Stimulated activated CD8-positive, alpha-beta memory T cell treated with anti-CD3 and anti-CD28 coated beads, Interleukin-7, amount 100 ng/mL, for 24 hours (primary cell): ENCODE measurements at places on chromosomes 1 and 21.

DNA sequence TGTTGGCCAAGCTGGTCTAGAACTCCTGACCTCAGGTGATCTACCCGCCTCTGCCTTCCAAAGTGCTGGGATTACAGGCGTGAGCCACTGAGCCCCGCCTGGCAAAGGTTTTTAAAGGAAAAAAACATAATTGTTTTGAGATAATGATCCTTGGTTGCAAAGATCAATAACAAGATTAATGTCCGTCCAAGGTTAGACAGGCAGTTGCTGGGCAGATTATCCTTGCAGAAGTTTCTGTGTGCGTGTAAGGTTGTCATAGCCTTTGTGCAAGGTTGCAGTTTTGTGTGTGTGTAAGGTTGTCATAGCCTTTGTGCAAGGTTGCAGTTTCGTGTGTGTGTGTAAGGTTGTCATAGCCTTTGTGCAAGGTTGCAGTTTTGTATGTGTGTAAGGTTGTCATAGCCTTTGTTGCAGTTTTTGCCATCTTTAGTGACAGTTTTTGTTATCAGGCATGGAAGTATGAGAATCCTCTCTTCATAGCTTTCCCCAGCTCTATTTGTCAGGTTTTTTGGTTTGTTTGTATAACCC is 3.6 kb downstream of the YBEY start:
- no peak for DNase-seq

DNA sequence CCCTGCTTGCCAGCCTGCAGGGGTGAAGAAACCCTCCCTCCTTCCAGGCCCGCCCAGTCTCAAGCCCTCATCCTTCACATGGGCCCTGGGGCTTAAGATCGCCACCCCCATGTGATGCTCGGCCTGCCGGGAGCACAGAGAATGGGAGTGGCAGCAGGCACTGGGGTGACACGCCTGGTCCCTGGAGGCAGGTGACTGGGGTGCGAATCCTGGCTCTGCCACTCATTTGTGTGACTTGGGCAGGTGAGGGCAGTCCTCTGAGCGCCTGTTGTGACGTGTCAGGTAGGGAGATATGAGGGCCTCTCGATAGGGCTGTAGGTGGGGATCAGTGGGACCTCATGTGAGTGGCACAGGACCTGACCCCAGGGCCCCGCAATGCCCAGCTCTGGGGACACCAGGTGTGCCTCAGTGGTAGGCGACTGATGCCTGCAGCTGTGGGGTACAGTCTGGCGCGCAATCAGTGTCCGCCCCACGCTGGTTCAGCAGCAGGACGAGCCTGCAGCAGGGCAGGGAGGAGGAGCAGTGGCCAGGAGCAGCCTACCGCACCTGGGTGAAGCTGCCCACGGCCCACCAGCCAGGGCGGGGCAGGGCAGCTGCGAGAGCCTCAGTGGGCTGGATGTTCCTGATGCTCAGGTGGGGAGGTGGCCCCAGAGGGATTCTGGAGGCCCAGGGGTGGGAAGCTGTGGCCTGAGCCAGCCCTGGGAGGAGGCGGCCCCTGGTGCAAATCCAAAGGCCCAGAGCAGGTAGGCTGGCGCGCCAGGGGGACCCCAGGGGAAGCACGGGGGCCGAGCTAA is 6.2 kb downstream of the SH2D5 start:
- no peak for DNase-seq

- DNase-seq: no peak
Measured at GRCh38 chr21:15397258-15397657, 332.5 kb upstream of the NRIP1 start.

DNA sequence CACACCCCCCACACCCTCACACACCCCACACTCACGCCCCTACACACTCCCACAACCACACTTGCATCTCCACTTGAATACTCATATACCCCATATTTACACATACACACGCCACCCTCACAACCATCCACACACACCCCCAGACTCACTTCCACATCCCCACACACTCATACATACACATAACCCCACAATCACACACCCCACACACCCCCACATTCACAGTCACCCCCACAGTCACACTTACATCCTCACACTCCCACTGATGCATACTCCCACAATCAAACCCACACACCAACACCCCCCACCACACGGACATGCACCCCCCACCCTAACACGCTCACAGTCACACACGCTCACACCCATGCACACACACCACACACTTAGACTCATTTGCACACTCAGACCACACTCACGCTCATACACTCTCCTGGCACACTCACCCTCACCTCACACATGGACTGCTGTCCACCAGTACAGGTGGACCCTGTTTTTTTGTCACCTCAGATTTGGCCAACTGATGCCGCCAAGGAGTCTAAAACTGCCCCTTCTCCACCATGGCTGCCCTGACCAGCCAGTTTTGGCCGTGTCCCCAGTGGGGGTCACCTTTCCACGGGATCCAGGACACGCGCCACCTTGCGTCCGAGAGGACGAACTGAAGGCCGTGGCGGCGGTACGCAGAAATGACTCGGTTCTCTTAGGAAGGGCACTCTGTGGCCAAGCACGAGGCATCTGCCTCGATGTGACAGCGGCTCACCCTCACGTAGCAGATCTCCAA is 45.3 kb upstream of the EDN2 start:
- no peak for DNase-seq

- DNase-seq: no peak
Measured at GRCh38 chr1:10664251-10664650, 132.2 kb downstream of the CASZ1 start.

DNA sequence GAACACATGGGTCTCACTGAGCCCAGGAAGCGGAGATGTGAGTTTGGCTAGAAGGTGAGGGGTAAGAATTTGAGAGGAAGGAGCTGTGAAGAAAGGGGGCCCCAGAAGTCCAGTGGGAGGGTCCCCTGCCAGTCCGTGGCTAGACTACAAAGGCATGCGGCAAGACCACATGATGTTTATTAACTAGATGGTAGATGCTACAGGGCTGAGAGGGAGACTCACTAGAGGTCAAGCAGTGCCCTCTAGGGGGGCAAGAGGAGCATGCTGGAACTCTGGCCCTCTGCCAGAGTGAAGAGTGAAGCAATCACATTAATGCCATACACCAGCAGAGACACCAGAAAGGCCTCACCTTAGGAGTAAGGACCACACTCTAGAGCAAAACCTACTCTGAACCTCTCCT is 12.2 kb downstream of the KIAA0319L start:
- DNase-seq: no peak

DNA sequence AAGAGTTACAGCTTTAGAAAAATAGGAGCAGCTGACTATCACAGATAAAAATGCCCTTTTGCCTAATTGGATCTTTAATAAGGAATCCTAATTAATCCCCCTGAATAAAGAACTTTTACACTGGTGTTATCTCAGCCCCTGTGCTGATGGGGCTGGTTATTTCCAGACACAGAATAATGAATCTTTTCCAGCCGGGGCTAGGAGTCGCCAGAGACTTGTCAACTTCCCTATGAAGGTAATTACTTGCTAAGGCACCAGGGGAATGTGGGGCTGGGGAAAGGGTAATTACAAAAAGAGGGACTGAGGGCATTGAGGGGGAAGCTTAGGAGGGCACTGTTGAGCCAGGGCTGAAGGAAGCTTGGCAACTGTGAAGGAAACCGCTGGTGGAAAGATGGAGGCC is 34.5 kb downstream of the HMGB4 start:
- DNase-seq: no peak

GRCh38 chr1:41653574-41653973 is 169.1 kb upstream of the EDN2 start:
- no peak for DNase-seq

- DNase-seq: no peak
Measured at GRCh38 chr1:228415221-228415620, 1.4 kb downstream of the TRIM17 start.

DNA sequence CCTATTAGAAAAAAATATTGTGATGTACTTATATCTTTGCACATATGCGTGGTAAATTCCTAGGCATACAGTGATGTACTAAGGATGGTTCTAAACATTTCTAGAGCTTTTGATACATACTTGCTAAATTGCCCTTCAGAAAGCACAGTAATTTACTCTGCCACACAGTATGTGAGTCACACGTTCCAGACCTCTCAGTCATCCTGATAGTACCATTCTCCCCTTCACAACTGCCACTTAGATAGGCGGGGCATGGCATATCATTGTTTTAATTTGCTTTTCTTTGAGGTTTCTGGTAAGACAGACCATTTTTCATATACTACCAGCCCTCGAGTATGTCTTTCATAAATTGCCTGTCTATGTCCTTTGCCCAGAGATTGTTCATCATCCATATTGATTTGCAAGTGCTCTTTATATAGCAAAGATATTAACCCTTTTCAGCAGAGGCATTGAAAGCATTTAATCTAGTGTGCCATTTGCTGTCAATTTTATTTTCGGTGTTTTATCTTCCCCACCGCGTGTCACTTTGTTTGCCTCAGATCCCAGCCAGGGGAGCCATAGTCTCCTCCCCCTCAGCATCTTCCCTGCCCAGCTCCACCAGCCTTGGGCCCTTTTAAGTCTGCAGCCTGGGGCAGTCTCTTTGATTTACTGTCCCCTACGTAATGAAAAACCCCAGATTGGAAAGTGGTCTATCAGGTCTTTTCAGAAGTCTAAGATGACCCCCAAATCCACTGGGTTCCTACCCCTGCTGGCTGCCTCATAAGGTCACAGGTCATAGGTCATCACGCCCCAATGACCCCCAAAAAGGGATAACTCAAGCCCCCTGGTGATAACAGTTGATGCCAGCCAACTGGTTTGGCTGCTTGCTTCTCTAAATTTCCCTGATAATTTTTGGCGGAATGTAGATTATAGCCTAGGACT is 11.8 kb upstream of the PAX7 start:
- no peak for DNase-seq

DNA sequence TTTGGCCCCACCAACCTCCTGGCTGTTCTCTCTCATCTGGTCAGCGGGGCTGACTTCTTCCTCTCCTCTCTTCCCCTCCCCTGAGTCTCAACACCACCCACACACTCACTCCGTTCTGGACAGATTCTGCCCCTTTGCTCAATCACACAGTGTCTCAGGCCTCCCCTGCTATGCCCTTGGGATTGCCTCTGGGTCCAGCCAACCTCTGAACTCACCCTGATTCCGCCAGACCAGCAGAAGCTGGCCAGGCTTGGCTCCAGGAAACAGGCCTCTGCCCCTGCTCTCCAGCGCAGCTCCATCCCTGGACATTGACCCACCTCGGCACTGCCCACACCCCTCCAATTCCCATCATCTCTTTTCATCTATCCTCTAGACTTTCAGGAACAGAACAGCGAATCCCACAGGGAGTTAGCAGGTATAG is 22.1 kb downstream of the AHDC1 start:
- no peak for DNase-seq

DNA sequence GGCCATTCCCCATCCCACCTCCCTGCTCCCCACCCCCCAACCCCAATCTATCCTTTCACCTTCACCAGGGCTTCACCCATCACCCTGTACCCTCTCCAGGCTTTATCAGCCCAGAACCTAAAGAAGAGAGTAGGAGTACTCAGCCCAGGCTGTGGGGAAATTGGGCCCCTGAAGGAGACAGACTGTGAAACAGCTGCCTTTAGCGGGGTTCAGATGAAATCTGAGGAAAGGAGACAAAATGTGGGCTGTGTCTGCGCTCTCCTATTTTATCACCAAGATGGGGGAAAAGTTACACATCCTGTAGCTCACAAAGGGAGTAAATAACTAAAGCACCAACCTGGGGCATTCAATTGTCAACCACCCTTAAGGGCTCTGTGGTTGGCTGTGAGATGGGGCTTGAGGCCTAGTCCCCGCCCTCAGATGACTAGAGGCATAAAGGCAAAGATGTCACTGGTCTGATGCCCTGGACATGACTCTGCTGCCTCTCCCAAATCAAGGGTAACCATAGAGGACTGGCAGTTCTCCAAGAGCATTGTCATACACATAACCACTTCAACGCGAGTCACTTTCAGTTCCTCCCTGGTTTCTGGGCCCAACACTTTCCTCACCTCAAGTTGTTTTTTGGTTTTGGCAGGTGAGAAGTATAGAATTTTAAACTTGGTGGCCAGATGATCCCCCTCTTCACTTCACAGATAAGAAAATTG is 30.0 kb downstream of the SLC27A3 start:
- DNase-seq: peak; percentile 25

DNA sequence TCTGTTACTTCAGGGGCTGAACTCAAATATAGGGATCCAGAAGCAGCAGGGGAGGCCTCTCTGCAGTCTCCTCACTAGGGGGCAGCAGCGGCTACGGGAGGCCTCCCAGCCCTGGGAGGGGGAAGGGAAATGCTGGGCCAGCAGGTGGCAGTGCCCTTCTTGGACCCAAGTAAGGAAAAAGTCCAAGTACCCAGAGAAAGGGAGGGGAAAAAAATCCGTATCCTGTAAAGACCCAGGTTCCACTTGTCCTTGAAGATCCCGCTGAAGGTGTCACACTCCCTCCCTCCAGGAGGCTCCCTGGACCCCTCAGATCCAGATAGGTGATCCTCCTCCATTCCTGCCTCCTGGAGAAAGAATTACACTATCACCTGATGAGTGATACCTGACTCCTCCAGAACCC is 14.1 kb upstream of the NUAK2 start:
- peak; percentile 55 for DNase-seq

DNA sequence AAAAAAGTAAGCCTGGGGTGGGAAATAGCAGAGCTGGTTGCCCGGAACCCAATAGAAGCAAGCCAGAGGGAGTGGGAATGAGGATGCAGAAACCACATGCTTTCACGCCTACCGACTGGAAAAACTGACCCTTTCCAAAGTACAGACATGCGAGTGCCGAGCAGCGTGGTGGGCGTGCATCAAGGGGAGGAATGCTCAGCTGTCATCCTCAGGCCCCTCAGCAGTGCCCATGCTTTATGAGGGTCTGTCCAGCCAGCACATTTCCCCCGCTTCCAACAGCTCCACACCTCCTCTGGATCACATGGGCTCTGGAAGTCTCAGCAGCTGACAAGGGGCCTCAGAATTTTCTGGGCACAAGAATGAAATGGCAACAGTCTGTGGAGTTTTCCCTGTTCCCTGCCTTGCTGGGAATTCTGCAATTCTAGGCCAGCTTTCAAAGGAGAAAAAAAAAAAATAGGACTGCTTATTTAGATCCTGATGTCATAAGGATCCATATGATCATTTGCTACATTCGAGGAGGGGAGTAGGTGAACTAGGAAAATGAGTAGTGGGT is 19.1 kb upstream of the IKBKE start:
- no peak for DNase-seq

GRCh38 chr1:5980314-5981008 is 11.8 kb downstream of the NPHP4 start:
- no peak for DNase-seq

GRCh38 chr1:94592571-94592920 is 51.0 kb upstream of the F3 start:
- no peak for DNase-seq
